Stimulated activated CD4-positive, alpha-beta T cell treated with anti-CD3 and anti-CD28 coated beads, Interleukin-2, amount 100 ng/mL, for 24 hours (primary cell): ENCODE measurements at places on chromosomes 12 and 14.

DNA sequence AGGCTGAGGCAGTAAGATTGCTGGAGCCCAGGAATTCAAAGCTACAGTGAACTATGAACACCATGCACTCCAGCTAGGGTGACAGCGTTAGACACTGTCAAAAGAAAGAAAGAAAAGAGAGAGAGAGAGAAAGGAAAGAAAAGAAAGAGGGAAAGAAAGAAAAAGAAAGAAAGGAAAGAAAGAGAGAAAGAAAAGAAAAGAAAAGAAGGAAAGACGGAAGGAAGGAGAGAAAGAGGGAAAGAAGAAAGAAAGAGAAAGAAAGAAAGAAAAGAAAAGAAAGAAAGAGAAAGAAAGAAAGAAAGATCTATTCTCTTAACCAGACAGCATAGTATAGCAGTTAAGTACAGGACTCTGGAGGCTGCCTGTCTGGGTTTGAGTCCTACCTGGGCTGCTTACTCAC lies 21.9 kb upstream of the DENND5B start:
- no peak for DNase-seq

- DNase-seq: no peak
Measured at GRCh38 chr12:6662602-6662905, 365 bp downstream of the ING4 start.

DNA sequence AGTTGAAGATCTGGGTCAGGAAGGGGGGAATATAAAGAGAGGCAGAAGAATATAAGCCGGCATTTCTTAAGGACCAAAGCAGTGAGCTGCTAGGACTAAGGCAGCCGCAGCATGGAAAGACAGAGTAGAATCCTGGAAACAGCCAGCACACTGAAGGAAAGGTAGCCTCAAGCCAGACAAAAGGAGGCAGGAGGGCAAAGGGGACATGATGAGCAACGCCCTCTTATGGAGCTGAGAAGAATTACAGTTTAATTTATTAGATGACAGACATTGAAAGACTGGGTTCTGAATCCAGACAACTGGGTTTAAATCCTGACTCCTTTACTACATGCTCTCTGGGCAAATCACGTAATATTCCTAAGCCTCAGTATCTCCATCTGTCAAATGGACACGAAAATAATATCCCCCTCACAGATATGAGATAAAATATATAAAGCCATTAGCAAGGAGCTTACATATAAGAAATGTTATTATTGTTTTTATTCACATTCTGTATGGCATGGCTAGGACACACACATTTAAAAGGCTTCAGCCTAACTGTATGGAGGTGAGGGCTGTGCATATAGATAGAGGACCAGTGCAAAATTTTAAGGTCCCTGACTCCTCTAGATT lies 8.1 kb upstream of the PCED1B start:
- DNase-seq: no peak

DNA sequence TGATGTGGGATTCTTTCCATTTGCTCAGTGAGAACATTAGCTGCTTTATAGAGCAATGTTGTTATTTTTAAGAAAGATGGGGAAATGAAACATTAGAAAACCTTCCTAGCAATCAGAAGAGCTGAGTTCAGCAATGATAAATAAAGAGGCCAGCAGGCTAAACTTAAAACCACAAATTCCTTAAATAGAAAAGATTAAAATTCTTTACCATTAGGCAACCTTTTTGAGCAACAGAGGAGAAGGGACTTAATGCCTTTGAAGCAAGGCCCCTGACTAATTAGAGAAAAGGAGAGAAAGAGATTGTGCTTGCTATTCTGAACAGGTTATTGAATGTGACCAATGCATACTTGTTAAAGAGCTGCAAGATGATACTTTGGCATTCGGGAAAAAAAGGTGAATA lies 160.8 kb upstream of the LMO3 start:
- DNase-seq: no peak

DNA sequence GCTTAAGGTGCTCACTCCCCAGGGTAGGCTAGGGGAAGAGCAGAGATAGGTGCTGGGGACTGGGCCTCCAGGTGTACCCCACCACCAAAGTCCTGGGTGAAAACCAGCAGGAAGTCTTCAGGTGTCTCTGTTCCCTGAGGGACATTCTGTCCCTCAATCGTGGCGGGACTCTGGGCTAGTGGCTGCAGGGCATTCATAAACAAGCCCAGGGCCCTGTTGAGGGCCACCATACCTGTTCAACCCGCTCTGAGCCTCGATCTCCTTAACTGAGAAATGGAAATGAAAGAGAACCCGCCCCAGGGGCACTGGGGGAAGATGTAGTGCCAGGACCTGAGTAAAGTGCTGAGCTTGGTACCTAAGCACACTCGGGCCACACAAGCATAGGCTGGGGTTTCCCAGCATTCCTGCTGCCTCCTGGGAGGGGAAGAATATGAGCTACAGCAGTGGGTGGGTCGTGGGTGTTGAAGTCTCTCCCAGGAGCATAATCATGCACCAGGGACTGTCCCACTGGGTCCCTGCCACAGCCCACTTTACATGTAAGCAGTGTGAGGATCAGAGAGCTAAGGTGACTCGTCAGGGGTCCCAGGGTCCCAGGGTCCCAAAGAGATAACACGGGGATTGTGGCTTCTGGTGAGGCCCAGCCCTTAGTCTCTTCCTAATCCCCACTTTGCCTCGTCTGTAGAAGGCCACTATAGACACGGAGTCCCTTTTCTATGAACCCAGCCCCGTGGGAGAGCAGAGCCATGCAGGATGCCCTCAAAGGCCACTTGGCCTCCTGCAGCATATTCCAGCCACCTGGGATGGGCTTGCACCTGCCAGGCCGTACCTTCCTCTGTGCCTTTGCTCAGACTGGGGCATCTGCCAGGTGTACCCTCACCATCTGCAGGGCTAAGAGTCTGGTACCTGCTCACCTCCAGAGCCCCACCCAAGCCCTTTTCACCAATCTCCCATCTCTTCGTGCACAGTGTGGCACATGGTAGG lies 14.4 kb downstream of the FAM222A start:
- DNase-seq: no peak
